ENCODE measurements at places on chromosomes 3 and 15. TPM values are rescaled to one million over a fixed set of nuclear protein-coding genes. Genes with fewer than 3 reads are reported as not detected.

TRPM1 gene
- 0.06 TPM for total RNA-seq

UCN2 gene
- not detected for total RNA-seq

HAUS2 gene
- 35.5 TPM for total RNA-seq

COPB2 gene
- 78.9 TPM for total RNA-seq

TRH gene
- total RNA-seq: not detected

DNA sequence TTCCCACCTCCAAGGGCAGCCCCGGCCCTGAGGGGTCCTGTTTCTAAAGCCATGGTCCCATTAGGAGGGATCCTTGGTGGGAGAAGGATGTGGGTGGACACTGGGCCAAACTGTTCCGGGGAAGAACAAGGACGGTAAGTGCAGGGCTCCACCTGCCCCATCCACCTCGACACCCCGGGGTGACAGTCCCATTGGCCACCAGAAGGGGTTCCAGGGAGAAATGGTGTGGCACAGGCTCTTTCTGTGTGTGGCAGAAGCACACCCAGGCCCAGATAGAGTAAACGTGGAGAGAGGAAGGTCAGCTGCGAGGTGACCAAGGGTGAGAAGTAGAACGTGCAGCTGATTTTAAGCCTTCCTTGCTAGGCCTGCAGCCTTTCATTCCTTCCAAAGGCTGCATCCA is 12.0 kb downstream of the TKT start:
- no peak for DNase-seq
- peaks cover 19% of the 10 kb centered on the region for H3K36me3 ChIP-seq
- H3K4me1 ChIP-seq: peaks cover 13% of the 10 kb centered on the region
- H3K4me3 ChIP-seq: no peak overlapping the region
- H3K27me3 ChIP-seq: no peaks in the 10 kb centered on the region
- no peak overlapping the region for H3K27ac ChIP-seq

- no peak overlapping the region for H3K27ac ChIP-seq
- H3K4me1 ChIP-seq: peaks cover 2% of the 10 kb centered on the region
- H3K27me3 ChIP-seq: peaks cover 2% of the 10 kb centered on the region
- H3K36me3 ChIP-seq: no peaks in the 10 kb centered on the region
These were observed 40.8 kb upstream of the PRR23E start for GRCh38 chr3:127151992-127152650.

- no peak overlapping the region for H3K4me3 ChIP-seq
- no peak for DNase-seq
- no peaks in the 10 kb centered on the region for H3K36me3 ChIP-seq
- H3K4me1 ChIP-seq: peaks cover 14% of the 10 kb centered on the region
- no peak overlapping the region for H3K27ac ChIP-seq
- H3K27me3 ChIP-seq: peaks cover 17% of the 10 kb centered on the region
These were observed 8.6 kb upstream of the ZNF148 start for GRCh38 chr3:125383744-125384143.

DNA sequence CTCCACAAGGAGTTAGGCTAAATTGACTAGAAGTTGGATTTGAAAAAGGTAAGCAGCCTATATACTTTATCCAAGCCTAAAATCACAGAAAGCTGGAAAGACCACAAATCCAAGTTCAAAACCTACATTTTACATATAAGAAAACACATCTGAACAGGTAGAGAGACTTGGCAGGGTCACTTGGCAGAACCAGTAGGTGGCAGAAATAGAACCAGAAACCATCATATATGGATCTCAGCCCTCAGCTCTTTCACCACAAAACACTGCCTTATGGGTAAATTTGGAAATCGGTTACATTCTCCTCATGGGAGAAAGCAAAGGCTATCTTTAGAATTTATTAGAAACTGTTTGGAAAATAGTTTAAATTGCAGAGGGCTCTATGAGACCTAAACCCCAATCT is 44.2 kb downstream of the MKRN2 start:
- H3K36me3 ChIP-seq: peaks cover 43% of the 10 kb centered on the region
- H3K4me1 ChIP-seq: no peaks in the 10 kb centered on the region
- no peaks in the 10 kb centered on the region for H3K27me3 ChIP-seq
- DNase-seq: no peak

GRCh38 chr15:88954431-88955277 is 41.5 kb upstream of the MFGE8 start:
- H3K4me1 ChIP-seq: peaks cover 9% of the 10 kb centered on the region
- H3K27ac ChIP-seq: no peak overlapping the region
- H3K36me3 ChIP-seq: no peaks in the 10 kb centered on the region
- peaks cover 12% of the 10 kb centered on the region for H3K27me3 ChIP-seq
- H3K4me3 ChIP-seq: no peak overlapping the region

- H3K27ac ChIP-seq: no peak overlapping the region
- no peaks in the 10 kb centered on the region for H3K36me3 ChIP-seq
- no peaks in the 10 kb centered on the region for H3K4me1 ChIP-seq
- H3K27me3 ChIP-seq: no peaks in the 10 kb centered on the region
These were observed 55.2 kb upstream of the GBE1 start for GRCh38 chr3:81816473-81817250.

DNA sequence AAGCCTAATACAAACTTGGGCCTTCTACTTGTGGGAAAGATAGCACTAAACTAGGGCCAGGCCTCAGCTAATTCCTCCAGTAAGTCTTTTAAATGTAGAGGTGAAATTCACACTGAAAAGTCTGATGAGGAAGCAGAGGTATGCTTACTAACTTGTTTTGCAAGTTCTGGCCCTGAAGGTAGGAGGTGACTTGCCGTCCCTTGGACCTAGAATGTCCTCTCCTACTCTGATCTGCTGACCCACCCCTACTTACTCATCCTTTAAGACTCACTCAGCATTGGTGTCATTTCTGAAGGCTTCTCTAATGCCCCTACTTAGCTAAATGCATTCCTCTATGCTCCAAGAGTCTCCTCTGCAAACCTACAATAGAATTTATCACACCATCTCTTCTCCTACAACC is 19.4 kb downstream of the RIOX2 start:
- no peak overlapping the region for H3K4me3 ChIP-seq
- no peaks in the 10 kb centered on the region for H3K27me3 ChIP-seq
- peaks cover 69% of the 10 kb centered on the region for H3K36me3 ChIP-seq
- H3K4me1 ChIP-seq: peaks cover 14% of the 10 kb centered on the region
- no peak for DNase-seq
- no peak overlapping the region for H3K27ac ChIP-seq
